Neural progenitor cell (in vitro differentiated cells): ENCODE measurements at places on chromosomes 16 and 17.
A peak's percentile ranks its signal among the peaks of the same experiment; 100 is the strongest.

DNA sequence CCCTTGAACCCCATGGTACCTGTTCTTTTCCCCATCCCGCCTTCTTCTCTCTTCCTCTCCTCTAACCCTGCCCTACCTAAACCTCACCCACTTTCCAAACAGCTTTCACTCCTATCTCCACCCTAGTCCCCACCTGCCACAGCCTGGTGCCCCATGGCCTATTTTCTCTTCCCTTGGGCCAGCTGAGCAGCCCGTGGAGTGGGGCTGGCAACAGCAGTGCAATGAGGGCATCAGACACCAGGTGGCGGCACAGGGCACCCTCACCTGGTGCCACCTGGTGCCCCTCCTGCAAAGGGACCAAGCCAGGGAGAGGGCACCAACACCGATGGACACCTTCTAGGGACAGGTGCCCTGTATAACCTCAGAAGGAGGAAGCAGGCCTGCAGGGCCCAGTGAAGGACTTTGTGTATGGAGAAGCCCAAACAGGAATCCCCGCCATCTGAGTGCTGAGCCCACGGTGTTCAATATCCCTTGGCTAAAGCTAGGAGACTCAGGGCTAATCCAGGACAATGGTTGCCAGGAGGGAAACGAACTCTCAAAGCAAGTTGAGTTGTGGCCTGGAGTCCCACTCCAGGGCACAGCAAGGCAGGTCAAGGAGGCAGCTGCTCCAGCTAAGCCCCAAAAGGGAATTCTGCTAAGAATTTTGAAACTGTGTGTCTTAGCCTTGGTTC lies 4.0 kb upstream of the ABCC3 start:
- no peak overlapping the region for H3K4me3 ChIP-seq
- peak; percentile 51 for DNase-seq
- no peaks in the 10 kb centered on the region for H3K36me3 ChIP-seq
- peaks cover 28% of the 10 kb centered on the region for H3K4me1 ChIP-seq
- H3K27me3 ChIP-seq, result peaks cover 61% of the 10 kb centered on the region

DNA sequence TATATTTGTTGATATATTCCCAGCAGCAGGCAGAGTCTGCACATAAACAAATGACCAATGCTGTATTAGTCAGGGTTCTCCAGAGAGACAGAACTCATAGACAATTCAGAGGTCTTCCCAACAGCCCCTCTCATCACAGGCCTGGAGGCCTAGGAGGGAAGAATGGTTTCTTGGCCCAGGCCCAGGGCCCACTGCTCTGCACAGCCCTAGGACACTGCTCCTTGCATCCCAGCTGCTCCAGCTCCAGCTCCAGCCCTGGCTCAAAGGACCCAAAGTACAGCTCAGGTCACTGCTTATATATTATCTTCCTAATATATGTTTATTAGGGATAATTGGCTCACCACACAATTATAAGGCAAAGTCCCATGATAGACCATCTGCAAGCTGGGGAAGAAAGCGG lies 749.9 kb downstream of the KCNJ2 start:
- no peaks in the 10 kb centered on the region for H3K36me3 ChIP-seq
- no peak overlapping the region for H3K27ac ChIP-seq
- H3K27me3 ChIP-seq, result no peaks in the 10 kb centered on the region
- H3K4me3 ChIP-seq, result no peak overlapping the region

GRCh38 chr17:65541453-65541852 lies 20.0 kb downstream of the AXIN2 start:
- DNase-seq, result no peak
- H3K4me3 ChIP-seq, result no peak overlapping the region
- no peaks in the 10 kb centered on the region for H3K27me3 ChIP-seq

DNA sequence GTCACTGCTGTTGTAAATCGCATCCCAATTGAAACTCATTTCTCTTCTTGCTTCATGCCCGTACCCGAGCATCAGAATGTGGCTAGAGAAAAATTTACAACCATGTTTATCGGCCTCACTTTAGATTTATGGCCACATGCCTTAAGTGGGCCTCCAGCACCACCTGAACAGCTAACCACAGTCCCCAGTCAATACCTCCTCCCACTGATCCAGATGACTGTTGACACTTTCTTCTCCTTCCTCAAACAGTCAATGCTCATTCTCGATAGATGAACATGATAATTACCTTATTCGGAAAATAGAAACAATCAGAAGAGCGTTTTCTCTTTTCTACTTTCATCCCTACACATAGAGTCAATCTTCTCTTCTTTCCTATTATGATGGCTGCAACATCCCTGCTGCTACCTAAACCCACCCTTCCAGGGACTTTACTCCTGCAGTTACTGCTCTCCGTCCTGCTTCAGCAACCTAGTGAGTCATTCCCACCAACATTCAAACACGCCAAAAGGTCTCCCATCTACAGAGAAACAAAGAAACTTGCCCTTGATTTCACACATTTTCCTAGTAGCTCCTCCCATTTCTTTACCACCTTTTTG lies 416.3 kb upstream of the MAF start:
- H3K4me1 ChIP-seq, result no peaks in the 10 kb centered on the region
- H3K27ac ChIP-seq, result no peak overlapping the region
- no peaks in the 10 kb centered on the region for H3K27me3 ChIP-seq

GRCh38 chr16:71746442-71747046 lies 22.0 kb upstream of the PHLPP2 start:
- no peaks in the 10 kb centered on the region for H3K27me3 ChIP-seq
- H3K27ac ChIP-seq, result no peak overlapping the region
- DNase-seq, result peak; percentile 47
- peaks cover 15% of the 10 kb centered on the region for H3K36me3 ChIP-seq
- H3K4me1 ChIP-seq, result no peaks in the 10 kb centered on the region

DNA sequence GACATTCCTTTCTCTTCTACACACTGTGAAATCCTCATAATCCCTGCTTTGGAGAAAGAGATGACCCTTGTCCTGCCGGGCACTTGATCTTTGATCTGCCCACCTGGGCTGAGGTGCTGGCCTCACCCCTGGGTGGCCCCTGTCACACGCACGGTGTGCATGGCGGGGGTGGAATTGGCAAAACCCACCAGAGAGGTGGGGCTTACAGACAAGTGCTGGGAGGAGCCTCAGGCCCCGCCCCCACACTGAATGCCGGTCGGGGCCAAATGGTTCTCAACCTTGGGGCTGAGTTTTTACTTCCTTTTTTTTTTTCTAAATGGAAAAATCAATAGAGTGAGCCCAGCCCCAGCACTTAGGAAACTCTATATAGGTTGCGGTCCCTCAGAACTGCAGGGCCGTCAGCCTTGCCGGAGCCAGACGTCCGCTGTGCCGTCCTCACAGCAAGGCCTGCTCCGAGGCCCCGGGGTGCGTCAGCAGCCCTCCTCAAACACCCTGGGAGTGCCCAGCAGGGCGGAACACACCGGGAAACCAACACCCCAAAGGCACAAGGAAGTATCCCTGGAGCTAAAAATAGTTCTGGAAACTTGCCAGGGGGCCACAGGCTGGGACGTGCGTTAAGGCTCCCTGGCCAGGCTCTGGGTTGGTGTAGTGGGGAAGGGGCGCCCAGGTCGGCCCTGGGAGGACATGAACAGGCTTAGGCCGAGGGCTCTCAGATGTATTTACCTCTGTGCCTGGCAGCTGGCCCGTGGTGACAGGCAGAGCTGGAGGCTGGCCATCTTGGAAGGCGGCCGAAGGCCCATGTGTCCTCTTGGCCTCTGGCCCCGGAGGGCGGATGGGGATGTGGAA lies 11.0 kb downstream of the GPRC5C start:
- no peak overlapping the region for H3K4me3 ChIP-seq
- peaks cover 20% of the 10 kb centered on the region for H3K4me1 ChIP-seq
- H3K27ac ChIP-seq, result no peak overlapping the region
- H3K36me3 ChIP-seq, result no peaks in the 10 kb centered on the region
- H3K27me3 ChIP-seq, result no peaks in the 10 kb centered on the region

DNA sequence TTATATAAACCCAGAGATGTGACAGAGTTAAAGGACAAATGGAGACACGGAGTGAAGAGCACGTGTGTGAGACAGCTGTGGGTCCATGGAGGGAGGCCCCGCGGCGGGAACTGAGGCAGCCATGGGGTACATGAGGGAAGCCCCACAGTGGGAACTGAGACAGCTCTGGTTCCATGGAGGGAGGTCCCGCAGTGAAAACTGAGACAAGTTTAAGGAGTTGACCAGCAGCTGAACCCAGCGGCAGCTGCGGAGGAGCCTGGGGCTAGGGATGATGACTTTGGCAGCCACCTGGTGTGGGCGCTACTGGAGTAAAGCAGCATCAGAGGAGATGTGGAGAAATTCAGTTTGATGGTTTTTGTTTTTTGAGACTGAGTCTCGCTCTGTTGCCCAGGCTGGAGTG lies 185.1 kb downstream of the RPTOR start:
- H3K27me3 ChIP-seq, result no peaks in the 10 kb centered on the region
- H3K27ac ChIP-seq, result no peak overlapping the region
- no peaks in the 10 kb centered on the region for H3K36me3 ChIP-seq
- peaks cover 36% of the 10 kb centered on the region for H3K4me1 ChIP-seq
- H3K4me3 ChIP-seq, result no peak overlapping the region

GRCh38 chr17:45948881-45949624 lies 50.0 kb upstream of the STH start:
- peak; percentile 86 for DNase-seq
- H3K36me3 ChIP-seq, result no peaks in the 10 kb centered on the region
- peak overlapping the region; percentile 22 for H3K4me3 ChIP-seq
